ENCODE measurements at places on chromosomes 16 and 17.
A peak's percentile ranks its signal among the peaks of the same experiment; 100 is the strongest.

DNA sequence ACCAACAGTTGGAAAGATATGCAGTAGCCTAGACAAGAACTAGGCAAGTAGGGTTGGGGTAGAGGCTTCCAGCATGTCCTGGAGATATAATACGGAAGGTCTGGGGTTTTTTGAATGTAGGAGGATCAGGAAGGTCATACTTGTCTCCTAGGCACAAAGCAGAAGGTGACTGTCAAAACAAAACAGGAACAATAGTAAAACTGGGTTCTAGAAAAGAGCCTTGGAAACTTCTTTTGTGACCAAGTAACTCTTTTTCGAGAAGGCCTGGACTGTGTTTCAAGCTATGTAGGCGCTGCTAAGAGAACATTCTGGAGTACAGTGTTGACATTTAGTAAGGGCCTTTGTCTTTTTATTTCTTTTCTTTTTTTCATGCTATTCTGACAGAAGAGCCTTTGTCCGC lies 26.9 kb upstream of the TENT4B start:
- DNase-seq = no peak

DNA sequence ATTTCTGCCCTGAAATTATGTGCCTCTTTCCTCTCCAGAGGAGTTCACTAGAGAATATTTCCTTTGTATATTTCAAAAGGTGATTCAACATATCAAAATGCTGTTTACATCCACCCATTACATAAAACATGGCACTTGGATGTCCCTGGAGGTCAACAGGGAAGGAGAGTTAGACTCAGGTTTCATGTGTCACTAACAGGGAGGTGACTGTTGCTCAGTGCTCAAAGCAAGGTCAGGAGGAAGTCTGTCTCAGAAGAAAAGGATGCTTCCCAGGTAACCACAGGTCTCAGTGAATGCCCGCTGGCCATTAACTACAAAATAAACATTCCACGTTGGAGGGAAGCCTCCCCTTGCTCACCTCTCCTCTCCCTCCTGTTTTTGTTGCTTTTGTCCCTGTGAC lies 198.6 kb downstream of the AXIN2 start:
- DNase-seq = no peak

DNA sequence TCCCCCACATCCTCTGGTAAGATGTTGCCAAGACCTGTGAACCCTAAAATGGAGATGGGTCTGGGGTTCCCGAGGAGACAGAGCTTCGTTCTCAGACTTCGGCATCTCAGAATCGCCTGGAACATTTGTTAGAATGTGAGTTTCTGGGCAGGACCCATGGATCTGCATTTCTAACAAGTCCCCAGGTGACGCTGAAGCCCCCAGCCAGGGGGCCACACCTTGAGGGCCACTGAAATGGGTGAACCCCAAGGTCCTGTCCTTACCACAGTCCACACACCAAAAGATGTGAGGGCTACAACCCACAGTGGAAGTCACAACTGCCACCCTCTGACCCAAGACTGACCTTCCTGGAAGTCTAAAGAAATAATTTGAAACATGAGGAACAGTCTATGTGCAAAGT lies 14.0 kb downstream of the MPP3 start:
- no peak for DNase-seq

DNA sequence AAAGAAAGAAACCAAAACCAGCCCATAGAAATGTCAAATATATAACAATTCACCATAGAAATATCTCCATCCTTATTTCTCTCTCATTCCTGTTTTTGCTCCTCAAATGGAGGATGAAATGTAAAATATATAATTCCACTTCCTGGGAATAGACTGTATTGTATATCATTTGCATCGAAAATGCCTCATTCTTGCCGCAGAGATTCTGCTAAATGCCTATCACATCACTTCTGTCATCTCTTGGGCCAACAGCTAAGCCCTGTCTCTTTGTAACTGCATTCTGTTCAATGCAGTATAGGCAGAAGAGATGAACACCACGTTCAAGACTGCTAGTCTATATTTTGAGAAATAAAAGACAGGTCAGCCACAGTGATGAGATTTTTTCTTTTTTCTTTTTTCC lies 956.3 kb upstream of the SOX9 start:
- no peak for DNase-seq

DNA sequence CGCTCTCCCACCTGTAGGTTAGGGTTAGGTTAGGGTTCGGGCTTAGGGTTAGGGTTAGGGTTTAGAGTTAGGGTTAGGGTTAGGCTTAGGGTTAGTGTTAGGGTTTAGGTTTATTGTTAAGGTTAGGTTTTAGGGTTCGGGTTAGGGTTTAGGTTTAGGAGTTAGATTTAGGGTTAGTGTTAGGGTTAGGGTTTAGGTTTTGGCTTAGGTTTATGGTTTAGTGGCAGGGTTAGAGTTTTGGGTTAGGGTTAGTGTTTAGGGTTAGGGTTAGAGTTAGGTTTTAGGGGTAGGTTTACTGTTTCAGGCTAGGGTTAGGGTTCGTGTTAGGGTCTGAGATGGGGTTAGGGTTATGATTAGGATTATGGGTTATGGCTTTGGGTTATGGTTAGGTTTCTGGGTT lies 31.6 kb upstream of the ZCCHC14 start:
- DNase-seq = no peak

GRCh38 chr17:3502466-3502865 lies 26.7 kb downstream of the ASPA start:
- no peak for DNase-seq

GRCh38 chr17:43532581-43532980 lies 13.6 kb downstream of the ETV4 start:
- DNase-seq = no peak

DNA sequence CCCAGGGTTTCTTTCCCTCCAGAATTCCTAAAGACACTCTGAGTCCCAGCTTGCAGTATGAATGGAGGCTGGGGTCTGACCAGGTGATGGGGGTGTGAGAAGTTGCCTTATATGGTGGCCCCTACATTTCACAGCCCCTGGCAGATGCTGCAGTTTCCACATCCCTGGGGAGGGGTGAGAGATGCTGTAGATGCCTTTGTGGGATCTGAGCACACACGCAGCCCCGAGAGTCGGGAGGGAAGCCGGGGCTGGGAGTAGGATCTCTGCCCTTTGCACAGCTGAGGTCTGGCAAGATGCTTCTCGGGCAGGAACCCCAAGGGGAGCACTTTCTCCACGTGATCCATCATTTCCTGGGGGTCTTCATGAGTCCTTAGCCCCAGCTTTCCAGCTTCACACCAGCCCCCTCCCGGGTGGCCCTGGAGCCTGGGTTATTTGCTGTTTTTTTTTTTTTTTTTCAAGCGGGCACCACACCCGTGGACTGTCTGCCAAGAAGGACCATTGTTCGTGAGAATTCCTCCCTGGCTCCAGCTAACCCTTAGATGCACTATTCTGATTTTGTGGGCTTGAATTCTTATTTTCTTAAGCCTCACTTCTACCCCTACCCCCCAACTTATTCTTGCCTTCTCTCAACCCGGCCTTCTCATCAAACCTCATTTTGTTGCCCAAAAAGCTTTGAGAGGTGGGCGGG lies 50.6 kb downstream of the NTN1 start:
- no peak for DNase-seq

GRCh38 chr17:79666111-79666510 lies 55.3 kb upstream of the RBFOX3 start:
- no peak for DNase-seq

DNA sequence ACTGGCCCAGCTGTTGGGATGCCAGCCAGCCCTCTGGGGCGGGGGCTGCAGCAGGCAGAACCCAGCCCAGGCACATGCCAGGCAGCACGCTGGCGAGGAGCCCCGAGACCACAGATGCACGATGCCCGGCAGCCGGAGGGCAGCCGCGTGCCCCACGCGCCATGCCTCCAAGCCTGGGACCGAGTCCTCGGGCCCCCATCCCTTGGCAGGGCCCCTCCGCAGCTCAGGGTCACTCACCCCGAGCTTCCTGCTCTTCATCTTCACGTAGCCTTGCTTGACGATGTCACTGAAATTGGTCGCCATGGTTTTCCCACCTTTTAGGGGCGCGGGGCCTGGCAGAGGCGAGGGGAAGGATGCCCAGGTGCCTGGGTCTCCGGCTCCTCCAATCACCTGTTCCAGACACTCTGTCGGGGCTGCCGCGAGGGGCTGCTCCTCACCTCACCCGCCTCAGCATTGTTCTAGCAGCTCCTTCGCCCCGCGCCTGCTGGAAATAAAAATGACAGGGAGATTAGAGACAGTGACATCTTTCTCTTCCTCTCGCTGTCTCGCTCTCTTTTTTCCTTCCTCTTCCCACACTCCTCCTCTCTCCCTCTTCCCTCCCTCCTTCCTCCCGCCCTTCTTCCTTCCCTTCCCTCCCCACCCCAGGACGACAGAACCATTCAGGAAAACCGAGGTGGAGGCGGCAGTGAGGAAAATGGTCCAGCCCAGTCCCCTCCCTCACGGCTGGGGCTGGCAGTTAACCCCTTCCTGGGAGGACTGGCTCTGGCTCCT lies 6.9 kb downstream of the DOK4 start:
- DNase-seq = no peak

- DNase-seq = no peak
Measured at GRCh38 chr16:20355114-20355782, 2.7 kb upstream of the UMOD start.

GRCh38 chr17:17810084-17810894 lies 26.5 kb downstream of the SREBF1 start:
- no peak for DNase-seq

DNA sequence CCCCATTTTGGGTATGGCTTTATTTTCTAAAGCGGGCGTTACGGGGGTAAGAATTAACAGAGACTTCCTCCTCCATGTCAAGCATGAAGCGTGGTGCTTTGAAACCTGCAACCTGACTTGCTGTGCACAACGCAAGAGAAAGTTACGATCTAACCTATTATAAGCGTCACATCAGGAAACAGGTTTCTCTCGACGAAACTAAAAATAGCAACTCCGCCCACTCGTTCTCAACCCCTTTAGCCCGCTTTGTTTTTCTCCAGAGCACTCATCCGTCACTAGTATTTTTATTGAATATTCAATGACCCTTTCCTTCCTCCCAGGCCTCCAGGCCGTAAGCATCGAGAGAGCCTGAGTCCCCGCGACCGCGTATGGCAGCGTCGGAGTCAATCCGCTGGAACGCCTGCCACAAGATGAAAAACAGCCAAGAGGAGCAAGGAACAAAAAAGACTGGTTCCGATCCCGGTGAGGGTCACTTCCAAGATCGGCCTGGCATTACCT lies 555 bp downstream of the NUP88 start:
- peak; percentile 92 for DNase-seq

DNA sequence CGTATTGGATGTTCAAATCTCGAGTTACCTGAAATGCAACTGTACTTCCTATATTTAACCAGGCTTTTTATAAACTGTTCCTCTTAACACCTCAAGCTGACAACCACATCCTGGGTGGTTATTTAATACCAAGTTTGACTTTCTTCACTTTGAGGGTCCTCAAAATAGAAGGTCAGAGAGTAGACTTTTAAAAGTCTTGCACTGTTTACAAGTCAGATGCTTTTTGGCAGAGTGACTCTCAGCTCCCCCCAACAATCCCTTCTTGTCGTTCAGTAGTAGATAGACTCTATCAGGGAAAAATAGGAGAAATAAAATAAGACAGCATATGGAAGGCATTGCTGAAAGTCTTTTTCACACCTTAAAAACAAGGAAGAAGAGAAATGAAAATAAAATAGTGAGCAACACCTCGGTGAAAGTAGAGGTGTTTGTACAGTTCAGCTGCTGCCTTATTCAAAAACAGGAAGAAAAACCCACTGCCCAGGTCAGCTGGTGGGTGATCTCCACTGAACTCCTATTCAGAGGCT lies 650.4 kb downstream of the WWOX start:
- DNase-seq = no peak

GRCh38 chr17:65366102-65366844 lies 195.2 kb downstream of the AXIN2 start:
- no peak for DNase-seq

DNA sequence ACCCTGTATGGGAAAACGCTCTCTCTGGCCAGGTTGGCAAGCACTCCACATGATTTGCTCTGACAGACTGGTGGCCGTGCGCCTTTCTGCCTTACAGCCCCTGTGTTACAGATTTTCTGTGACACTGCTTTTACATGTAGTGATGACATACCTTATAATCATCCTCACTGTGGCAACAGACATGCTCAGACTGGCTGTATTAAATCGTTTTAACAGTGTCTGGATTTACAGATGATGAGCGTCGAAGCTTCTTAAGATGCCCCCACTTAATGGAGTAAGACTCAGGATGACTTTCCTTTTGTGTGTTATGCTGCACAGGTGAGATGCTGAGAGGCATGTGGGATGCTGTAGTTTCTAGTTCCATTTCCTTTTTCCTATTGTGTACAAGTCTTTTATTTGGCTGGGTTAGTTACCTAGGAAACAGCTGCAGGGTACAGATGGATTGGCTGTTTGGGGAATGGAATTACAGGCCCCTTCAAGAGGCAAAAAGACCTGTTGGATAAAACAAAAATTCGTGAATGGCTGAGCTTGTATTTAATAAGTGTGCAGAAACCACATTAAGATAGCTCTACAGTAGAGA lies 20.9 kb upstream of the VWA3A start:
- no peak for DNase-seq

GRCh38 chr17:10196941-10197340 lies 1.5 kb downstream of the GAS7 start:
- no peak for DNase-seq

- no peak for DNase-seq
Measured at GRCh38 chr16:27245276-27246172, 23.0 kb downstream of the NSMCE1 start.

GRCh38 chr17:5800646-5801045 lies 216.3 kb upstream of the NLRP1 start:
- DNase-seq = no peak

DNA sequence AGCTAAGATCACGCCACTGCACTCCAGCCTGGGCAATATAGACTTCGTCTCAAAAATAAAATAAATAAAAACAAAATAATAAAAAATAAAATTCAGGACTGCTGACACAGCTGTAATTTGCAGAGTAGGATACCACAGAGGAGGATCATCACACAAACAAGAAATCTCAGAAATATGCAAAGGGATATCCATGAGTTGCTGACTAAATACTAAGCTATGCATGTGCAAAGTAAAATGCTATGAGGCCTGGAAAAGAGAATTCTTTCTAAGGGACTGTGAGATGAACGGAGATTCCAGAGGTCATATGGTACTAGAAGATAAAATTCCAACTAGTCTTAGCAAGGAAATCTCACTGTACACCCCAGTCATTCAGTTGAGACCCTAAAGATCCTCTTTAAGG lies 74.8 kb downstream of the SLC39A11 start:
- DNase-seq = no peak

DNA sequence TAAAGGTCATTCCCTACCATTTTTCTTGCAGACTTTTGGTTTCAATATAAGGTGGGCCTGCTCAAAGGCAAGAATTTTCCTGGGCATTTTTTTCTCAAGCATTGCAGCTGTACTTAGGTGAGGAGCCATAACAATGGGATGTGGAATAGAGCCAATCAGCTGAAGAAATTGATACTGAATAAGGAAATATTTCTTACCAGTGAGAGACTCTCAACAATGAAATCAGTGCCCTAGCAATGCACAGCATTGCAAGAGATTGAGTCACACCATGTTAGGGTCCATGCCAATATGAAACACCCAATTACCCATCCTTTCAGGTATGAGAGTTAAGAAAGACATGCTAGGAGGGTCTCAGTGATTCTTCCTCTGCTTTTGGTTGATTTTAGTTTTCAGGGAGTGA lies 237.6 kb downstream of the SOX9 start:
- no peak for DNase-seq

Data from KBM-7 (cell line).